ENCODE measurements at places on chromosomes 7 and 10.

GRCh38 chr10:46288601-46289206, 1.9 kb downstream of the ANTXRL start:
- DNase-seq, result no peak

DNA sequence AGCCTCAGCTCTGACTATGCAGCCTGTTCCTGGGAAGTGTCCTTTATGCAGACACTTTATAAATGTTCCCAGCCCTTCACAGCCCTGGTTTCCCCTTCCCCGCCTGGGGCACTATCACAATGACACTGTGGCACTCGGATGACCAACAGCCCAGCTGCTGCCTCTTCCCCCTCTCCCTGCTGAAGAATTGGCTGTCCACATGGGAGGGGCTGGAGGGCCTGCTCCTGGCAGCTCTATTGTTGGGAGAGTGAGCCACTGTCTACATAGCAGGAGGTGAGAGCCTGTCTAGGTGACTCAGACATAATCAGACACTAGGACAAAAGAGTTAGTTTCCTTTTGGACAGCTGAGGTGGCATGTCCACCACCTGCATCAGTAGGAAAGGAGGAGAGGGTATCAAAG, 437.5 kb downstream of the PLXNA4 start:
- DNase-seq, result no peak

DNA sequence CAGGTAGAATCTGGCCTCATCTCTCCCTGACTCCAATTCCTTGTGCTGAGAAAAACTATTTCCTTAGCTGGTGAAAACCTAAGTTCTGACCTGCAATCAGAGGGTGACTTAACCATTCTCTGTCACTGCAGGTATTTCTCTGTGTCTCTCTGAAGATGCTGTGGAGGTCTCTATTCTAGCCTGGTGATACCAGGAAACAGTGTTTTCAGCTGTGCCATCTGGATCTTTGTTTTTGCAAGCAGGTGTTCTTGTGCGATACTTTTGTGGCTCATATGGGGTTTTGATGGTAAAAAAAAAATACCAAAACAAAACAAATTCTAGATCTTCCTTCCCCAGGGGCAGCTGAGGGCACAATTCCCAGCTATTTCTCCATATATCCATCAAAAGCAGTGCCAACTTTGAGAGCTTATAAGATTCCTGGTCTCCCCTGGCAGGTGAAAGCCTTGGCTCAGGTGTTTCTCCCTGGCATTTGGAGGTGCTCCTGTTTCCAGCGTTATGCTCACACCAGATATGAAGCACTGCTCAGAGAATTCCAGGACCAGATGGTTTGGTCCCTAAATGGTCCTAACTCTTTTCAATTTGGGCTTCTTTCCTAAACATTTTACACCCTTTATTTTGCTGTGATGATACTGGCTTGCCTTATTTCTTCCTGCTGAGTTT, 9.9 kb upstream of the NPVF start:
- no peak for DNase-seq

GRCh38 chr7:69367780-69368179, 230.5 kb upstream of the AUTS2 start:
- no peak for DNase-seq

DNA sequence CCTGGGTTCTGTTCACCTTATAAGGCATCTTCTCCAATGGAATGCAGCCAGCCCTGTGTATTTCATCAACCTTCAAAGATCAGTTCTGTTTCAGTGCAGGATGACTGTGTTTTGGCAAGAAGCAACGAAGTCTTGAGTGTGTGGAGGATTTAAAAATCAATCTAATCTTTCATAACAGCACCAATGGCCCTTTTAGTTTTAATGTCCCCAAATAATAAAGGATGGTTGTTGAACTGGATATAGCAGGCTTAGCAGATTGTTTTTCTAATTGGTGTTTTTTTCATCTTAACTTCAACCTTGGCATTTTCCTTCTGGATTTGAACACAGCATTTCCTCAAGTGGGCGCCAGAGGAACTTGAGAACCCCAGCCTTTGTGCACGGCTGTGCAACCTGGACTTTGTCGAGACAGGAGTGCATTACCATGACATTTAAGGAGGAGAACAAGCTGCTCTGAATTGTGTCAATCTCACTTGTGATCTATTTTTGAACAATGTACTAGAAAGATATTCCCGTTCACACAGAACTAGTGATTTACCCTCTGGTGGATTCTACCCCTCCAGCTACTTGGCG, 313.3 kb upstream of the AKR1E2 start:
- DNase-seq, result no peak

- DNase-seq, result no peak
Observed at GRCh38 chr10:43365001-43365400, 6.4 kb upstream of the FXYD4 start.

- DNase-seq, result no peak
Observed at GRCh38 chr10:111347386-111348013, 270.7 kb downstream of the ADRA2A start.

DNA sequence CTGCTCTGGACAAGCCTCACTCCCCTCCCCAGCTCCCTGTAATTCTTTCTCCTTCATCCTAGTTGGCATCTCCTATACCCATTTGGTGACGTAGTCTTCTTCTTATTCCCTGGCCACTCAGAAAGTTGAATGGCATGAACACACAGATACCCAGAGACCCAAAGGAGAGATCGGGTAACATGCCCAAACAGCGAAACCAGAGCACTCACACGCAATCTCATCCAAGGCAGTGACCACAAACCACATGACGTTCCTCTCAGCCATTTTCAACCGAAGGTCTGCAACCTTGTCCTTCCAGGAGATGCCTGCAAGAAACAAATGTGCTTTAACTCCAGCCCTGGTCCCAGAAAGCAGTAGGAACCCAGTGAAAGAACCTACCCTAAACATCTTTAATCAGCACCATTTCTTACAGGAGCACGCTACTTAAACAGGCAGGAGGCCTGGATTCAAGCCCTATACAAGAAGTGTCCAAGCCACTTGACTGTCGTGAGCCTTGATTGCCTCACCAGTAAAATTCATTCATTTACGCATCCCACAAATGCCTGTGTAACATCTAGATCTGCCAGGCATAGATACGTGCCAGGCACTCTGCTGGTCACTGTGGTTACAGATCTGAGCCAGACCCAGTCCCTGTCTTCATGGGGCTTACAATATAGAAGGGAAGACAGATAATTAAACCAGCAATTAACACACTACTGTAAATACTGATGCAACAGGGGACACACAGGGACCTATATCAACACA, 37.1 kb downstream of the XPNPEP1 start:
- no peak for DNase-seq

Data from anterior cingulate cortex (tissue), 58 donors.